Cardiac muscle cell (in vitro differentiated cells and primary cell): ENCODE measurements at places on chromosomes 2 and 18. TPM values are rescaled to one million over a fixed set of nuclear protein-coding genes. Genes with fewer than 3 reads are reported as not detected.
A peak's percentile ranks its signal among the peaks of the same experiment; 100 is the strongest.

The ARHGEF4 gene
- 38.3 and 82.2 TPM in 2 replicates for total RNA-seq

DNA sequence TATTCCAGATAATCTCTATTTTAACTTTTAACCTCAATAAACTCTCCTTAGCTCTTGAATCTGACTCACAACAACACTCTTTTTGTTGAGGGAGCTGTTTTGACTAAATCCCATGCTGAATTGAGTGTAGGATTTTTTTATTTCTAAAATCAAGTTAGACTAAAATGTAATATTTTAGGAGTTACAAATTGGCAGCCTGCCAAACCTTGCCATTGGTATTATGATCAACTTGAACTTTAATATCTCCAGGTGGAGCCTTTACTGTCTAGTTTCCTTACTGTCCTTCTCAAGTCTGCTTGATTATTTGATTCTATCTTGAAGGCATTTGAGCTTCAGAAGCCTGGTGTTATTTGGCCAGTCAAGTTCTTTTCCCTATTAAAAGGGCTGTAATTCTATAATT, 8.7 kb downstream of the PIKFYVE start:
- DNase-seq: no peak

The MEX3C gene
- 32.4 and 41.3 TPM in 2 replicates for total RNA-seq

The CHRNA1 gene
- 0.07 and 1.1 TPM in 2 replicates for total RNA-seq

GRCh38 chr18:654601-655000, 2.9 kb upstream of the TYMS start:
- DNase-seq: no peak

The GAD1 gene
- total RNA-seq: 0.11 and 0.12 TPM in 2 replicates

DNA sequence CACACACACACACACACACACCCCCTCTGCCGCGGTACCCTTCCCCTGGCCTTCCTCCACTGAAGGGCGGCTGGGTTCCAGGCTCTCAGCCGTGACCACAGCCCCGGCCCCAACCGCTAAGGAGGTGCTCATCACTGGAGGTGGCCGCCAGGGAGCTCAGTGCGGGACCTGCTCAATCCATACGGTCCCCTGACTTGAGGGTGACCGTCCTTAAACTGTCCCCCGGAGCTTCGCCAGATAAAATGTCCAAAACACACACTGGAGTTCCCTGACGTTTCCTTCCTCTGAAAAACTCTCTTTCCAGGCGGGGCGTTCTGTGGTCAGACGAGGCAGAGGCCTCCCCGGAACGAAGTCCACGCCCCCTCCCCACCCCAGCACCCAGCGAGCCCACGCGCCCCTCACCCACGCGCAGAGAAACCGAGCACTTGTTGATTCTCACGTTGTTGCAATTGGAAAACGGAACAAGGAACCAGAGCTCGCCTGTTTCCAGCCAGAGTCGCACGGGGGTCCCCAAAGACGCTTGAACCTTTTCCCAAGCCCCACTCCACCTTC, 1.4 kb downstream of the MBP start:
- DNase-seq: peak; percentile 56

The UNC80 gene
- 0.25 and 0.54 TPM in 2 replicates for total RNA-seq

DNA sequence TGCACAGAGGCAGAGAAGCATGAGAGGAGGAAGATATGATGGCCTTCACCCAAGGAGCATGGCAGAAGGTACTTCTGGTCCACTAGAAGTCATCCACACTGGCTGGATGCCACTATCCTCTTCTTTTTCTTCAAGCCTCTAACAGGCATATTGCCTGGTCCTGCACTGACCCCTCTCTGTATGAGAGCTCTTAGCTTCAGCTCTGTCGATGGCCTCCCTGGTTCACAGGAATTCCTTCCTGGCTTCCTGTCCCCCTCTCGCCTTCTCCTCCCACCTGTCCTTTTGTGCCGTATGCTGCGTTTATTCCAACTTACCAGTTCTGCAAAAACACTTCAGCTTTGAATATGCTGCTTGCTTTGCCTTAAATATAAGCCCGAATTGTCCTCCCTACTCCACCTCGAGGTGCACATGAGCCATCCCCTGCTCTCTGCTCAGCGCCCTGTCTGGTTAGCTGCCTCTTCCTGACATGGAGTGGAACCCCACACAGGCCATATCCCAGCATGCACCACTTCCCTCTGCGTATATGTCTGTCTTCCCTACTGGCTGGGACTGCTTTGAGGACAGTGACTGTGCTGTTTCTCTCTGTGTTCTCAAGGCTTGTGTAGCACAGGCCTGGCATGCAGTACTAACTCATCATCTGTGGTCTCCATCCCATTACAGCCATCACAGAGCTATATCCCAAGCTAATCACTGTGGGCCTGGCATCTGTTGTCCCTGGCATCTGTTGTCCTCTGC, 474.9 kb downstream of the EIPR1 start:
- peak; percentile 8 for DNase-seq

DNA sequence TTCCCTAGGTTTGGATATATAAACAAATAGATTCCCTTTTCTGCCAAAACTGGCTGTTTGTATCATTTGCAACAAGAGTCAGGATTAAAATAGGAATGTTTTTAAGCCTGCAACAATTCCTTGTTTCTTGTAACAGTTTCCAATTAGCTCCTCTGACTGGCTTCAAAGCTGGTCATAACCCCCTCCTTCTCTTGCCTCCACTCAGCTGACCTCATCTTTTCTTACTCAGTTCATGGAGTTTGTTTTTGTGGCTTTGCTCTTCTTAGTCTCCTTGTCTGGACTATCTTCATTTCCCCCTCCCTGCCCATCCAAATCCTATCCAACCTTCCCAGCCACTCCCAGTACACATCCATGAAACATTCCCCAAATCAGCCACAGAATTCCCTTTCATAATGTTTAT, 14.3 kb upstream of the RAPH1 start:
- no peak for DNase-seq

DNA sequence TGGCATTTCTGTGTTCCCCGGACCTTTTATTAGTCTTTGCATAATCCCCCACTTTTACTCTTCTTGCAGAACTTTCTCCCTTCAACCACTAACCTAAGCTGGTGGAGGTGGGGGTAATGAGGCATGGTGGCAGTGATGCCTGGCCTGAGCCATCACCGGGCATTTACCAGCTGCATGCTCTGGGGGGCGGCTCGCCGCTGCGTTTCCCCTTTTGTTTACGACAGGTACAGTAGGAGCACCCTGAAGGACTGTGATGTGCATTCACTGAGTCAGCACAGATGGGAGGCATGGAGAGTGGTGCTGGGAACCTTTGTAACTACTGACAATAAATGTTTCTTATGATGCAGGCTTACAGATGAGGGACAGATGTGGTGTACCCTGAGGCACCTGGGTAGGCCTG, 46.9 kb downstream of the PLEKHB2 start:
- DNase-seq: no peak

DNA sequence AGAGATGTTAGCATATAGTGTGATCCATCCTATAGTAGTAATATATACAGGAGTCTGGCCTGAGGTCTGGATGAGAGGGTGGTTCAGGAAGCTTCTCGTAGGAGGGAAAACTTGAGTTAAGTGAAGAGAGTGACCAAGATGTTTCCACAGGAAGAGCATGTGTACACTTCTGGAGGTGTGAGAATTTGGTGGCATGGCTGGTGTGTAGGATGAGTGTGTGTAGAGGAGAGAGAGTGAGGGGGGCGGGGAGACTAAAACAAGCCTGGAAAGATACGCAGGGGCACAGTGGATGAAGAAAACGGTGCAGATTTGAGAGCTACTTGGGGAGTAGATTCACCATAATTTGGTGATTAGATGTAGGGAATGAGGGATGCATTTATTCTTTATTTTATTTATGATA, 43.5 kb upstream of the CTLA4 start:
- no peak for DNase-seq

The WDSUB1 gene
- total RNA-seq: 10.3 and 13.4 TPM in 2 replicates

DNA sequence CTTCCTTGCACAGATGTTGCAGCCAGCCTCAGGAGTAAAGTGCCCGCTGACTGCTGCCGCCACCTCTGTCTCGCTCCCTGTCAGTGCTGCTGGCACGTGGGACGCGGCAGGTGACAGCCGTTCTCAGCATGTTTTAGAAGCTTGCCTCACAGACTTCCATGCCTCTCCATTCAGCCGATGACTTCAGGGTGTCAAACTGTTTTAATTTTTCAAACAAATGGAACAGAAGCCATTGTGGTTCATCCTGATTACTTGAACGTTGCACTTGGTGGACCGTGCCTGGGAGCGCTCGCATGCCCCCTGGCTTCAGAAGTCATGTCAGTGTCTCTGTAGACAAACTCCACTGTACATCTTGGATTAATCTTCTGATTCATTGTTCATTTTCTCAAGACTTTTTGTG, 62.7 kb upstream of the EML6 start:
- no peak for DNase-seq

DNA sequence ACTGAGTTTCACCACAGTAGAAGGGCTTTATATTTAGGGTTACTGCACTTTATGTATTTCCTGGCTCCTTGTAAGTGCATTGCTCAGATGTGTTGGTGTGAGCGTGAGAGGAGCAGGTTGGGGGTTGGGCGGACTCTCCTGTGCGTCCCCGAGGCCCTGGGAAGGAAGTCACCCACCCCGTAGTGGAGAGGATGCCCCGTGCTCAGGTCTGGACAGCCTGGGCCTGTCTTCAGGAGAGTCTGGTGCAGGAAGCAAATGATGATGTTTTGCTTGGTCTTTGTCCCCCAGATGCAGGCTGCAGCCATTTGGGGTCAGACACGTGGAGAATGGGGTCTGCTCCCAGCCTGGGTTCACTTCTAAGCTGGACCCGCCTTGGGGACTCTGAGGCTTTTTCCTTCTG, 182.8 kb downstream of the LDLRAD4 start:
- no peak for DNase-seq

The FAM124B gene
- 0.30 TPM in 1 of 2 replicates, not detected in the other for total RNA-seq

The GALNT5 gene
- total RNA-seq: 2.0 and 2.4 TPM in 2 replicates

DNA sequence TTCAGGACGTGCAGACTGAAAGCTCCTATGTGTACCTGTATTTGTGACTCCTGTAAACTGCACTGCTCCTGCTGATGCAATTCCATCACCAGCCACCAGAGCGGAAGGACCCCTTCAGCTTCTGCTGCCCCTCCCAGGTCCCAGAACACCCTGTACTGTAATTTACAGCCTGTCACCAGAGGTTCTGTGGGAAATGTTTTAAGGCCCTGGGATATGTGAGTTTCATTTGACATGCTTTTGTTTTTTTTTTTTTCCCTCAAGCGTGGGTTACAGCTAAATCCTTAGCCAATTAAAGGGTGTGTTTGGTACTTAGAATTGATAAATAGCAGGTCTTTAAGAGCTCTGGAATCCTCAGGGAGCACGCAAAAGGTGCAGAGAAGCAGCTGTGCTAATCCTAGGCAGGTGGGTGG, 79.4 kb downstream of the KCTD1 start:
- peak; percentile 57 for DNase-seq

DNA sequence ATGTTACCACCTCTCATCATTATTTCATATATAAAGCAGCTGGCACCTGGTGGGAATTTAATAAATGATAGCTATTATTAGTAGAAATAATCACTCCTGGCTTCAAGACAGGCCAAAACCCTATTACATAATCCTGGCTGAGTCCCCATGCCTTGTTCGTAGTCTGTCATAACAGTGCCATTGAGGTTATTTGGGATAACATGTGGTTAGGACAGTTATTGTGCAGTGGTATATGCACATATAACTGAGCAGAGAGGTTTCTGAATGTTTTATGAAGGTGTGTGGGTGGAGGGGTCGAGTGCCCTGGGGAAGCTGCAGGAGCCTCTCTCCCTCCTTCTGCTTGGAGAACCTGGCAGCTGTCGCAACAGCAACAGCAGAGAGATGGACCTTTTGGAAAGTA, 162.4 kb upstream of the NABP1 start:
- DNase-seq: no peak

The CENPA gene
- 1.9 and 18.6 TPM in 2 replicates for total RNA-seq

The CBLN2 gene
- total RNA-seq: 0.15 and 2.0 TPM in 2 replicates

DNA sequence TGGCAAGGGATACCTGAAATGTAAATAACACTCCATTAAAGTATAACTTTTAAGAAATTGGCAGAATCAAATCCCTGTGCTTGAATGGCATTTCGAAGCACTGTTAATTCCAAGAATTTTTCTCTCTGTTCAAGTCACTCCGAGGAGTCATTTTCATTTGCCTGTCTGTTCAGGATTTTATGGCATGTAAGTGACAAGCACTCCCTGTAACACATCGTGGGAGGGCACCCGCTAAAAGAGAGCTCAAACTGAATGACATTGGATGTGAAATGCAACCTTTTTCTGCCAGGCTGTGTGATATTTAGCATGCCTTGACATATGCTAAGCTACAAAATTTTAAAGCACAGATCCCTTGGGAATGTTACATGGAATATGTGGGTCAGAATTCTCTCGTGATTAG, 339.6 kb downstream of the LRRTM1 start:
- DNase-seq: no peak

The ITPRIPL1 gene
- 1.1 and 1.3 TPM in 2 replicates for total RNA-seq

The KANSL1L gene
- 23.3 and 23.6 TPM in 2 replicates for total RNA-seq

- DNase-seq: no peak
Measured at GRCh38 chr2:23418056-23418455, 33.1 kb downstream of the KLHL29 start.

DNA sequence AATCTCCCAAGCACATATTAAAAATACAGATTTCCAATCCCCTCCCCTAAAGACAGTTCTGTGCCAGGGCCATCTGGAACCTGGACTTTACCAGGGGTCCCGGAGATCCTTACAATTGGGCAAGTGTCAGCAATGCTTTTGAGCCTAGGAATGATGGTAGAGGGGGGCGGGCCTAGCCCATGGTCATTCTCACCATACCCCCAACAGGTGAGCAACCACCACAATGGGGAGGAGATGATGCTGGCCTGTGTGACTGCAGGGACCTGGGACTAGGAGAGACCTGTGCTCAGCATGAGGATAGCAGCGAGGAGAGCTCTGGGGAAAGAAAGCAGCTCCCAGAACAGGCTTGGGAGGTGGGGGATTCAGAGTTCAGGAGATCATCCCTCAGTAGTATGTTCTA, 13.9 kb upstream of the ASAP2 start:
- DNase-seq: no peak

The HOXD4 gene
- total RNA-seq: not detected in 2 replicates

- peak; percentile 9 for DNase-seq
Measured at GRCh38 chr2:55518841-55519165, 715 bp upstream of the CFAP36 start.

DNA sequence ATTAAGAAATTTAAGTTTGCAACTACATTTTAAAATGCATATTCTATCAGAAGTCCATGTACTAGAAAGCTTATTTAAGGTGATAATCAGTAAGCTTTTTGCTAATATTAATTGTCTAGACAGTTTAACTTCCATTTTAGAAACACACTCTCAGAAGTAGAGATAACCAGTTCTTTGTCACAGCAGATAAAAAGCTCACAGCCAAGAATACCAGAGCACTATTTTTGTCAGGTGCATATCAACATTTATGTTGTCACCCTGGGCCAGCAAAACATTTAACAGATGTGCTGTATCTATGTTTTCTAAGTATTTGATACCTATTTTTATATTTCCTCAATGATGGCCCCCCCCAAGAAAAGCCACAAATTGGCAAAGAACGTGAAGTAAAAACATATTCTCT, 192.6 kb downstream of the ERBB4 start:
- peak; percentile 60 for DNase-seq

GRCh38 chr18:47756364-47757016, 174.0 kb downstream of the SMAD2 start:
- DNase-seq: peak; percentile 69

The GAREM1 gene
- 9.1 and 14.2 TPM in 2 replicates for total RNA-seq

- DNase-seq: no peak
Measured at GRCh38 chr18:8808001-8808400, 102.6 kb downstream of the MTCL1 start.

The DPYSL5 gene
- total RNA-seq: 4.1 and 4.5 TPM in 2 replicates

The FEV gene
- not detected in 2 replicates for total RNA-seq
